ENCODE measurements at places on chromosomes 11 and 22.
A peak's percentile ranks its signal among the peaks of the same experiment; 100 is the strongest.

GRCh38 chr11:131894615-131895544, 524.5 kb downstream of the NTM start:
- no peak for DNase-seq

- no peak for DNase-seq
These were observed 132.9 kb downstream of the COMMD9 start for GRCh38 chr11:36156161-36156816.

DNA sequence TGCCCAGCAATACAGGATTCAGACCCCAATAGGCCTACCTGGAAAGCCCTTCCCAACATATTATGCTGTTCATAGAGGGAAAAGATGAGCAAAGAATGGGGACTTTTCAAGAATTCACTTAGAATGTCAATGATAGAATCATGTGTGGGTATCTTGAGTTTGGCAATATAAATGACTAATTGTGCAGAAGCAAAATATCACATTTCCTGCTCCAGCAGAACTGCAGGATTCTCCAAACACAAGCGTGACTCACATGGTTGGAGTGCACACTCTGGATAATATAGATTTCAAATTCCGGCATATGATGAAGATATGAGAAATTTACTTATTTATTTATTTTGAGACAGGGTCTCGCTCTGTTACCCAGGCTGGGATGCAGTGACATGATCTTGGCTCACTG, 12.5 kb upstream of the APOL5 start:
- DNase-seq = no peak

GRCh38 chr11:59839615-59840014, 5.7 kb downstream of the CBLIF start:
- DNase-seq = no peak

GRCh38 chr11:130548491-130548833, 100.0 kb downstream of the ADAMTS15 start:
- no peak for DNase-seq

GRCh38 chr11:65274735-65275682, 13.2 kb downstream of the POLA2 start:
- no peak for DNase-seq

GRCh38 chr11:79512706-79513469, 72.1 kb upstream of the TENM4 start:
- DNase-seq = no peak

GRCh38 chr11:62393735-62394134, 25.1 kb upstream of the SCGB1A1 start:
- DNase-seq = no peak

GRCh38 chr11:121595717-121596161, 143.0 kb upstream of the SORL1-AS1 start:
- DNase-seq = no peak

DNA sequence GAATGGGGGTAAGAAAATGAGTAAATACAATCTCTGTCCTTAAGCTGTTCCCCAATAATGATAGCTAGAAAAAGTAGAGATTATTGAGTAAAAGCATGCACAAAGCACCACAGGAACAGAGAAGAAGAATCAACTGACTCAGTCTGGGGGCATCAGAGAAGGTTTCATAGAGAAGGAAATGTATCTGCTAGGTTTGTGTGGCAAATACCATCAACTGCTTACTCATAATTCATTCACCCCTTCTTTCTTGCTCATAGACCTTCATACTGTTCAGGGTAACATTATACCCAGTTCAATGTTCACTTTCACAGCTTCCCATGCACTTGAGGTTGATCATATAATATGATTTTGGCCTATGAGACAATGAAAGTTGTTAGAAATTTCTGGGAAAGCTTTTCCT, 85.2 kb upstream of the SCUBE2 start:
- DNase-seq = no peak

DNA sequence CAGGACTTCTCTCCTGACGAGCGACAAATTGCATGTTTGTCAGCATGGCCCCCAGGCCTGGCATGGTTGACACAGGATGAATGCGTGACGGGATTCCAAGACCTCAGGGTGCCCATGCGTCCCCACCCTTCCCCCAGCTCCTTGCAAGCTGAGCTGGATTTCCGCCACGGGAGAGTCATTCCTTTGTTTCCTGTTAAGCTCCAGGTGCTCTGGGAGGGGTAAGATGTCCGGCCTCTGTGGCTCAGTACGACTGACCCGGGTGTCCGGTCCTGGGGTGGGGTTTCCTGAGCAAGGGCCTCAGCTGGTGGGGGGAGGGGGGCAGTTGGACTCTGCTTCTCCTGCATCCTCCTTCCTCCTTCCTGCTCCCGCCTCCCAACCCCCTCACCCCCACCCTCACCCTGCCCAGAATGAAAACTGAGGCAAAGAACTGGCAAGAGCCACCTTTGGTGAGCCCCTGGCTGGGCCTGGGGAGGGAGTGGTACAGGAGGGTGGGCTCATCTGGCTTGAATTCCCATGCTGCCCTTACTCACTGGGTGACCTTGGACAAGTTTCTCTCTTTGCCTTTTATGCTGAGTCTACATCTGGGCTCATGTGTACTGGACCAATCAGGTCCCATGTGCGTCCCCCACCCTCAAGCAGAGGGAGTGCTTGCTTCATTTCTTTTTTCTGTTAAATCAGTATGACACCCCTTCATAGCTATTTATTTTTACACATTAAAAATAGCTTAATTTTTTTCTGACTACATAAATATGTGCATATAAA, 2.5 kb downstream of the CDC42EP2 start:
- no peak for DNase-seq

DNA sequence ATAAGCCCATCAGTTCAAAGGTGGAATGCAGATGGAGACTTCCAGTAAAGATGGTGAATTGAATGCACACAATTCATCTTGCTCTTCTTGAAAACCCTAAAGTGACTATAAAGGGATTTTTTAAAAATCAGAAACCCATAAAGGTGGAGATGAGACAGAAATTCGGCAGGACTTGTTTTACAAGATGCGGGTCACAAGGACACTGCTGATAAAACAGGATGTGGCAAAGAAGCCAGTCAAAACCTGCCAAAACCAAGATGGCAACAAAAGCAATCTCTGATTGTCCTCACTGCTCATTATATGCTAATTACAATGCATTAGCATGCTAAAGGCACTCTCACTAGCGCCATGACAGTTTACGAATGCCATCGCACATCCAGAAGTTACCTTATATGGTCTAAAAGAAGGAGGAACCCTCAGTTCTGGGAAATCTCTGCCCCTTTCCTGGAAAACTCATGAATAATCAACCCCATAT, 137.1 kb downstream of the NECTIN1 start:
- no peak for DNase-seq

DNA sequence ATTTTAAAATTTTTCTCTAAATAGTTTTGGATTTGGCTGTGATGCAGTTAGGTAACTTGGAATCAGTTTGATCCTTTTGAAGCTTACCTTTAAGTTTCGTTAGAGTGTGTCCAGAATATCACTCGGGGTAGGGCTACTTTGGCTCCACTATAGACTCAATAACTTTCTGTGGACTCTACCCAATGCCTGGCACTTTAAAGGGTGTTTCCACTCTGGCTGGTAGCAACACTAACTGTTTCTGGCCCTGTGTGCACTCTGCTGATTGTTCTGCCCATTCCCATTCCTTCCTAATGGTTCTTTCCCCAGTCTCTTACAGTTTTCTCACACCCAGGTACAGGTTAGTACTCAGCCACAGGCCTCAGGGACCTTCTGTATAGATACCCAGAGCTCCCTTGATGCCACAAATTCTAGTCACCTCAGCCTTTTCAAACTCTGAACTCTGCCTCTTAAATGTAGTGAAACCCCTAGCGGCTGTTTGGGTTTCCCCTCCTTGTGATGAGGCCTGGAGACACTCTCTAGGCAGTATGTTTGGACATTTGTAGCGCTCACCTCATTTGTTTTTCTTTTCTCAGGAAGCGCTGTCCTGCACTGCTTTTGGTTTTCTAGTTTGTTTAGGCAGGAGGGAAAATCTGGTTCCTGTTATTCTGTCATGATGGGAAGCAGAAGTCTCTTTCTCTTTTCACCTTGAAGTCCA, 16.8 kb downstream of the CUL5 start:
- DNase-seq = no peak

DNA sequence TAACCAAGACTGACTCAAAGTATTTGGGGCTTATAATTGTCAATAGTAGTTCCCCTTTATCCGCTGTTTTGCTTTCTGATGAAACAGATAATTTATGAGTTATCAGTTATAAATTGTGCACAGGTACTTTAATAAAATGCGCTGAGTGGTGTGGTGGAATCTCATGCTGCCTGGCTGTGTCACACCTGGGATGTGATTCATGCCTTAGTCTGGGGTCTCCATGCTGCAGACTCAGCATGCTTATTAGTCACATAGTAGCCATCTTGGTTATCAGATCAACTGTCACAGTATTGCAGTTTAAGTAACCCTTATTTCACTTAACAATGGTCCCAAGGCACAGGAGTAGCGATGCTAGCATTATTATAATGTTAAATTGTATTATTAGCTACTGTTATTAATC, 995.2 kb downstream of the NTM start:
- DNase-seq = no peak

DNA sequence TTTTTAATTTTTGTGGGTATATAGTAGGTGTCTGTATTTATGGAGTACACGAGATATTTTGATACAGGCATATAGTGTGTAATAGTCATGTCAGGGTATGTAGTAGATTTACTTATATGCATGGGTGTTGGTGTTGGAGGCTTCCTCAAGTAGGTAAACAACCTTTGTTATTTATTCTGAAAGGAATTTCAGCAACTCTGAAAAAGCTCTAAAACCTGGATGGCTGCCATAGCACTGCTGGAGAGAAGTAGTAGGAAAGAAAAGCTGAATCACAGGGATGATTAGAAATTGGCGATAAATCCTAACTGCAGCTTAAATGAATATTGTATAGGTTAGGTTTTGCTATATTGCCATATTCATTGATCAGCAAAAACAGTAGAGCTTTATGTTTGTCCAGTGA, 44.4 kb upstream of the ST14 start:
- no peak for DNase-seq

DNA sequence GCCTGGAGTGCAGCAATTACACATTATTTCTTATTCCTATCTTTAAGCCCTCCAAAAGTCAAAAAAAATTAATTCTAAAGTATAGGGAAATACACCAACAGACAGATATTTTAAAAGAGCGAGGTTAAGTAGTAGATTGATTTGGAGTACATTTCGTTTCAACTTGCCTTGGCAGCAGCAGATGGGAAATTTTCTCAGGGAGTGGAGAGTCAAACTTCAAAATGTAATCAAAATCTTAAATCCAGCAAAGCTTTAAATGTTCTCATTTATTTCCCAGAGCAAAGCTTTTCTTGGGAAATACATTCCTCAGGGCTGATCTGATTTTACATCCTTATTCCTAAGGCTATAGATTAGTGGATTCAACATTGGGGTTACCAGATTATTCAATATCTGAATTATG, 21.9 kb upstream of the VWA5A start:
- no peak for DNase-seq

GRCh38 chr22:27892811-27893210, 26.2 kb downstream of the PITPNB start:
- no peak for DNase-seq

- peak; percentile 17 for DNase-seq
These were observed 106.4 kb upstream of the SESN3 start for GRCh38 chr11:95337175-95337957.

DNA sequence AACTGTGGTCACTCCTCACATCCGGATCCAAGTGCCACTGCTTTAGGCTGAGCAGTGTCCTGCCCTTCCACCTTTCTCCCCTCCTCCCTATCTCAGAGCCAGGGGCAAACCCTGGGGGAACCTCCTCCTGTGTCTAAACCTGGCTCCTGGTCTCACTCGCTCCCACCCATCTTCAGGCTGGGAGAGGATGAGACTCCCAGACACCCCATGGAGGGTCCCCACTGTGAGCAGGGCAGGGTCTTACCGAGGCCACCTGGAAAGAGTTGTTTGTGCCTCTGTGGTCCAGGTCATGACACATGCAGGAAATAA, 93.6 kb downstream of the PDE2A start:
- DNase-seq = no peak

- no peak for DNase-seq
These were observed 453.6 kb downstream of the TMEM135 start for GRCh38 chr11:87491381-87491780.

GRCh38 chr11:126797457-126798169, 203.0 kb downstream of the KIRREL3 start:
- DNase-seq = no peak

DNA sequence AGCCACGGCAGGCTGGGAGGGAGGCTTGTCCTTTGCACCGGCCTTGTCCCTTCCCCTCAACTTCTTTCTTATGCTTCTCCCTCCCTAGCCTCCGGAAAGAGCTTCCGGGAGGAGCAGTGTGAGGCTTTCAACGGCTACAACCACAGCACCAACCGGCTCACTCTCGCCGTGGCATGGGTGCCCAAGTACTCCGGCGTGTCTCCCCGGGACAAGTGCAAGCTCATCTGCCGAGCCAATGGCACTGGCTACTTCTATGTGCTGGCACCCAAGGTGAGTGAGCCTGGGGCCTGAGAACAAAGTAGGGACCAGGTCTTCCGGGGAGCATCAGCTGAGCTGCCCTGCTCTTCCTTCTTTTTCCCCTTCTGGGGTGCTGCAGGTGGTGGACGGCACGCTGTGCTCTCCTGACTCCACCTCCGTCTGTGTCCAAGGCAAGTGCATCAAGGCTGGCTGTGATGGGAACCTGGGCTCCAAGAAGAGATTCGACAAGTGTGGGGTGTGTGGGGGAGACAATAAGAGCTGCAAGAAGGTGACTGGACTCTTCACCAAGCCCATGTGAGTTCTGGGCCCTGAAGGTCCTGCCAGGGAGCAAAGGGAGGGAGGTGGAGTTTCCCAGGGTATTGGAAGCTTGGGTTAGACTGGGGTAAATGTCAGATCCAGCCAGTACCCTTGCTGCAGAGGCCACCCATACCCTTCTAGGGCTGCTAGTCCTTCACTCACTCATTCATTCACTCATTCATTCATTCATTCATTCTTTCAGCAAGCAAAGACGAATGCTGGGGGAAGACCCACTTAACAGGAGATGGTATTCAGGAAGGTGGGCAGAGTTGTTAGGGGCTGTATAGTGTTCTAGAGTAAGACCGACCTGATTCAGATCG, 22.6 kb downstream of the ADAMTS15 start:
- no peak for DNase-seq

DNA sequence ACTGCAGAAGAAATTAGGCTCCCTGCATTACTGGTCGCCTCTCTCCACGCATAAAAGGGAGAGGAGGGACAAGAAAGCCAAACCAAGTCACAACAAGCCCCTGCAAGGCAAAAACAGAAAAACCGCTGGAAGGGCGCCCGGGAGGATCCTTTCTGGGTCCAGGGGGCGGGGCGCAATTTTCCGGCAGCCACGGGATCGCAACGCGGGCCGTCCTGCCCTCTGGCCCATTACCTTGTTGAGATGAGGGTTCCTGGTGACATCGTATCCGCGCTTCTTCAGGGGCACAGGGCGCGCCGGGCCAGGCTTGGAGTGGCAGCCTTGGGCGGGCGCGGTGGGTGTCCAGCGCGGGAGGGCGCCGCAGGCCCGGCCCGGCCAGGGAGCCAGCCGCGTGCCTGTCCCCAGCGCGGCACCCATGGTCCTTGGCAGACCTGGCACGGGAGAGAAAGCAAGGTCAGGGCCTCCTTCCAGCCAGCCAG, 847 bp downstream of the ME3 start:
- peak; percentile 18 for DNase-seq

DNA sequence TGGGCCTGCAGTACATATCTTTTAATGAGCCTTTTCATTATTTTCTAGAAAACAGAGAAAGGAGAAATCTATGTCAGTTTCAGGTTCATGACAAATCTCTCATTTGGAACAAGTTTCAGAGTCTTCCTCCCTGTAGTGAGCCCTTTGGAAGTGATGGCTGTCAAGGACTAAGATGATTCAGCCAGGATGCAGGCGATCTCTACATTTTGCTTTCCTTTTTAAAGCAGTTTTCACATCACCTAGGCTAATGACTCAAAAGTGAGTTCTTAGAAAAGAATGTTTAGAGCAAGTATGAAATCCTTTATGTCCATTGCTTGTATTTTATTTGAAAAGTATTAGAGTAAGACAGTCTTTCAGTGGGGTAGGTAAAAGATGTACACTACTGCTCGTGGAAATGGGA, 130.1 kb downstream of the TRPC6 start:
- DNase-seq = no peak

Measured in stimulated activated CD4-positive, alpha-beta T cell treated with anti-CD3 and anti-CD28 coated beads, Interleukin-12 subunit alpha, Interleukin-12 subunit beta, amount 100 ng/mL, for 24 hours (primary cell).